ENCODE measurements at places on chromosomes 12 and 14.

DNA sequence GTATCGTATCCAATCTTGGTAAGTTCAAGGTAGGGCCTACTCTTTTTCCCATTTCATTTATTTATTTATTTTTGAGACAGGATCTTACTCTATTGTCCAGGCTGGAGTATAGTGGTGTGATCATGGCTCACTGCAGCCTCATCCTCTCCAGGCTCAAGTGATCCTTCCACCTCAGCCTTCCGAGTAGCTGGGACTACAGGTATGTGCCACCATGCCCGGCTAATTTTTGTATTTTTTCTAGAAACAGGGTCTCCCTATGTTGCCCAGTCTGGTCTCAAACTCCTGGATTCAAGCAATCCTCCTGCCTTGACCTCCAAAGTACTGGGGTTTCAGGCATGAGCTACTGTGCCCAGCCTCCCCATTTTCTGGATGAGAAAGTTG is 57.2 kb downstream of the CLMN start:
- no peak for DNase-seq

- no peak for DNase-seq
Measured at GRCh38 chr14:76480426-76480825, 104.5 kb downstream of the ESRRB start.

DNA sequence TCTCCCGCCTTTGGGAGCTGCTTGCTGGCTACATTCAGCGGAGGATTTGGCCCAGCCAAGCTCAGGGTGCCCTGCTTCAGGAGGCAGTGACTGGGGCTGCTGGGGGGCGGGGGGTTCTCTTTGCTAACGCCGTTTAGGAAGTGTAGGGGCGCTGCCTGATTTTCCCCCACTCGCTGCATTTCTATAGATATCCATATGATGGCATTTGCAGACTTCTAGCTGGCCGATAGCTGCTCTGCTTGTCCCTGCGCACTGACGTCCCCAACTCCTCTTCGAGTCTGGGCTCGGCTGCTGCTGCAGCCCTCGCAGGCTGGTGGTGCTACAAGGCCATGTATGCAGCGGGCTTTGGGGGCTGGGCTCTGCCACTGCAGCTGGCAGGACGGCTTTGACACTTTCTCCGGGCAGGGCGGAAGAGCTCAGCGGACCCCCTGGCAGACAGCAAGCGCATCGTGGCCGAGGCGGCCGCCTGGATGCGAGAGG is 3.1 kb downstream of the LRFN5 start:
- no peak for DNase-seq

GRCh38 chr14:75295491-75296345 is 17.1 kb downstream of the FOS start:
- DNase-seq, result peak; percentile 67

- peak; percentile 84 for DNase-seq
Measured at GRCh38 chr14:78721756-78722480, 551.7 kb downstream of the NRXN3 start.

- no peak for DNase-seq
Measured at GRCh38 chr12:14495326-14495725, 72.4 kb downstream of the PLBD1 start.

Data from RPMI8226 (cell line).